Stimulated activated CD8-positive, alpha-beta memory T cell treated with anti-CD3 and anti-CD28 coated beads, Interleukin-4, amount 100 ng/mL, for 48 hours (primary cell): ENCODE measurements at places on chromosomes 11 and 22.

DNA sequence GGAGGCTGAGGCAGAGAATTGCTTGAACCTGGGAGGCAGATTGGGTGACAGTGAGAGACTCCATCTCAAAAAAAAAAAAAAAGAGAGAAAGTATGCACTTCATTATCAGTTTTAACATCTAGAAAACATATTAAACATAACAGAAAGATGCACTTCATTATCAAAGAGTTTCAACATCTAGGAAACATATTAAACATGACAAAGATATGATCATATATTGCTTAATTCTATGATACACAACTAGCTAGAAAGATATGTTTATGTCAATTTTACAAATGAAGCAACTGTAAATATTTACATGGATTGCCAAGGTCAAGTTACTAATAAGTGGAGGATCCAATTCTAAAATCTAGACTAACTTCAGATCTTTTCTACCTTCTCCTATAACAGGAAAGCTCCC, 50.4 kb upstream of the CTSC start:
- DNase-seq = no peak

- DNase-seq = no peak
Observed at GRCh38 chr11:117502015-117502778, 174.5 kb downstream of the CEP164 start.

GRCh38 chr11:69249311-69250185, 44.4 kb upstream of the MYEOV start:
- DNase-seq = no peak

DNA sequence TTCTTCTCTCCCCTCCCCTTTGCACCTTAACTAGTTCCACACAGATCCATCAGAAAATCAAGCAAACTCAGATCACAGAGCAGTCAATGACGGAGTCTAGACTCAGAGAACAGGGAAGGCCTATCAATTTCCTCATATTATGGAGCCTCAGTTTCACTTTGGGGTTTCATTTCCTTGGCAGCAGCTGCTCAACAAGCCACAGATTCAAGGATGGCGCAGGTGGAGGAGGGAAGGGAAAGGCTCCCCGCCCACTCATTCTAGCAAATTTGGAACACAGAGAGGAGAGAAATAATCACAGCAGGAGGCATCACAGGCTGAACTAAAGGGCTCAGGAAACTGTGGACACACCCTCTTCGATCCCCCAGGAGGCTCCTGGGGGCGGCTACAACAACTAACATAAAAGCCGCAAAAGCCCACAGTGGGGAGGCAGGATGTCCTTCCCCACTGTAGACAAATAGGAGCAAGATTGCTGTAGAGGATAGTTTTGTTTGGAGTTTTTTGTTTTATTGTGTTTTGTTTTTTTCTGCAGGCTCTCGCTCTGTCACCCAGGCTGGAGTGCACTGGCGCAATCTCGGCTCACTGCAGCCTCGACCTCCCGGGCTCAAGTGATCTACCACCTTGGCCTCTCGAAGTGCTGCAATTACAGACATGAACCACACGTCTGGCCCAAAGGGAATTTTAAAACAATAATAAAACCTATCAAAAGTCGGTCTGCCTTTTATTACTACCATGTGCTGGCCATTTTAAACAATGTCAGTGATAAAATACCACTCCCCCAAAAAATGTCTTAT, 3.4 kb downstream of the PLAAT3 start:
- DNase-seq = no peak

DNA sequence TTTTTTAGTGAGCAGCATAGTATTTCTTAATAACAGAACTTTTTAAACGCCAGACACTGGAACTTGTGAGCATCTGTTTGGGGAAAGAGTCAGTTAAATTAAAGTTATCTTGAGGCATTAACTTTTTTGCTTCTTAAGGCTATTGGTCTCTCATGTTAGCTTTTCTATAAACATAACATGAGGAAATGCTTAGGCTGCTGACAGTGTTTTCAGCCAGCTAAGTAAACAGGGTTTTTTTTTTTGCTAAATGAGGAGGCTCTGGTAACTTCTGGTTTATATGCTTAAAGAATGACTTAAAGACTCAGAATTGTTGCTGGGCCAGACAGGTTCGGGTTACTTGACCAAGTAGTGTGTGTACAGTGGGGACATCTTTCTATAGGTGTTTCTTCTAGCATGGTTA, 95.8 kb upstream of the ALKBH3 start:
- DNase-seq = no peak

- DNase-seq = no peak
Observed at GRCh38 chr11:11981364-11981763, 27.1 kb downstream of the DKK3 start.

DNA sequence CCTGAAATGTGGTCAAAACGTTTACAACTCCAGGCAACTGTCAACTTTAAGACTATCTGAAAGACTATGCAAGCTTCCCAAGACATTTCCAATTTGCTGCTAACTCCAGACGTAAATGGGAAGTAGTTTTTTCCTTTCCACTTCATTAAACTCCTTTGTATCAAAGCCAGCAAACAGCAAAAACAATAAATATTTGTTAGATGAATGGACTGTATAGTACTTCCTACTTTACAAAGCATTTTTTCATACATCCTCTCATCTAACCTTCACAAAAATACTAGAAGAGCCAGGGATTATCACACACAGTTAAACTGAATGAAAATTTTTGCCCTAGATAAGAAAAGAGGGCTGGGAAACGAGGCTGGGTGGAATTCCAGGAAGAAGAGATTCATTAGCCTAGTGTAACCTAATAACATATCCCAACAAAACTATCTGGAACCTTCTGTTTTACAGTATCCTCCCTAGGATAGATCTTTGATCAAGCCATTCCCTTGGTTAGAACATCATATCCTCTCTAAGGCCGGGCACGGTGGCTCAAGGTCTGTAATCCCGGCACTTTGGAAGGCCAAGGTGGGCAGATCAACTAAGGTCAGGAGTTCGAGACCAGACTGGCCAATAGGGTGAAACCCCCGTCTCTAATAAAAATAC, 10.4 kb downstream of the NUP98 start:
- DNase-seq = no peak

GRCh38 chr22:50529416-50529896, 356 bp downstream of the TYMP start:
- DNase-seq = no peak

DNA sequence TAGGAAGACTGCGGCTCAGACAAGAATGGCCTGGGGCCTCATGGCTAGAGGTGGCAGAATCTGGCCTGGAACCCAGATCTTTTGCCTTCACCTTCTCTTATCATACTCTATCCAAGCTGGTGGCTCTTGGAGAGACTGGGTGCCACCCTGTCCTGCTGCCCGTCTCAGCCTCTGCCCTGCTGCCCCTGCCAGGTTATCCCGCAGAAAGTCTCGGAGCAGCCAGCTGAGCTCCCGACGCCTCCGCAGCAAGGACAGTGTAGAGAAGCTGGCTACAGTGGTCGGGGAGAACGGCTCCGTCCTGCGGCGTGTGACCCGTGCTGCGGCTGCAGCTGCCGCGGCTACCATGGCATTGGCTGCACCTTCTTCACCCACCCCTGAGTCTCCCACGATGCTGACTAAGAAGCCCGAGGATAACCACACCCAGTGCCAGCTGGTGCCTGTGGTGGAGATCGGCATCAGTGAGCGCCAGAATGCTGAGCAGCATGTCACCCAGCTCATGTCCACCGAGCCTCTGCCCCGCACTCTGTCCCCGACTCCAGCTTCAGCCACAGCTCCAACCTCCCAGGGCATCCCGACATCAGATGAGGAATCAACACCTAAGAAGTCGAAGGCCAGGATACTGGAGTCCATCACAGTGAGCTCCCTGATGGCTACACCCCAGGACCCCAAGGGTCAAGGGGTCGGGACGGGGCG, 5.9 kb downstream of the INCENP start:
- DNase-seq = no peak

DNA sequence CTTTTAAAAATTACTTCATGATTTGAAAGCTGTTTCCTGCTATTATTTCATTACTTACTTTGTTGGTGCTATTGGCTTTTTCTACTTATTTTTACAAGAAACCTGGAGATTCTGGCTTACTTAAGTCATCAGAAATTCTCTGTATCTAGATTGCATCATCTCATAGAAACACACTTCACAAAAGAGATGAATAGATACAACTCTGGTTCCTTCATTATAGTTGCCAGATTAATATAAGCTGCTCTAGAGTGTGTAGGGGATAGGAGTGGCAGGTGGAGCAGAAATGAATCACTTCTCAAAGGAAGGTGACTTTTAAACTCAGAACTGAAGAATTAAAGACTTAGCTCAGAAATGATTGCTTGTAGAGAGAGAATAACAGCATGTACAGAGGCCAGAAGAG, 20.0 kb downstream of the CYP2R1 start:
- no peak for DNase-seq
